NCI-H1694 treated with DMSO at 0.1 percent for 48 hours (cell line): ENCODE measurements at places on chromosomes 6 and 20.

- DNase-seq, result no peak
These were observed 42.6 kb downstream of the DSTN start for GRCh38 chr20:17612287-17612991.

DNA sequence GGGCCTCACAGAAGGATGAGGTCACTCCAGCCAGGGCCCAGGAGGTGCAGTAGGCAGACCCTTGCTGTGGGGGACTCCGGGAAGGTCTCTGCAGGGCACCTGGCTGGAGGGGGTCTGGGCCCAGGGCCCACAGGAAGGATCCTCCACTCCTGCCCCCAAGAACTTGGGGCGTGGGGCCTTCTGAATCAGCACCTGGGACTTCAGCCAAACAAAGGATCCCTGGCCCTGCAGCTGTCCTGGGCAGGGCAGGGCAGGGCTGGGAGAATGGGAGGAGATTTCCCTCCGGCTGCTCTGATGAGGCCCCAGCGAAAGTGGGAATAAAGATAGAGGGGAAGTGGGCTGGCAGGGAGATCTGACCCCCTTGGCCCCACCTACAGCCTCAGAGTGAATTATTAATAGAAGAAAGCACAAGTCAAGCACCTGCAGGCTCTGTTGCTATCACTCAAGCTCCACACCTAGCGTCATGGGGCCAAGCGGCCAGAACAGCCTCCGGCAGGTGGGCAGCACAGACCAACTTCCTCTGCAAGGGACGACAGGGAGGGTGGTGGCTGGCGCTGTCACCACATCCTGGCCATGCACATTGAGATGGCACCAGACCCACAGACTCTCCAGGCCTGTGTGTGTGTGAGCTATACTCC is 61.6 kb upstream of the MRPS10 start:
- no peak for DNase-seq

DNA sequence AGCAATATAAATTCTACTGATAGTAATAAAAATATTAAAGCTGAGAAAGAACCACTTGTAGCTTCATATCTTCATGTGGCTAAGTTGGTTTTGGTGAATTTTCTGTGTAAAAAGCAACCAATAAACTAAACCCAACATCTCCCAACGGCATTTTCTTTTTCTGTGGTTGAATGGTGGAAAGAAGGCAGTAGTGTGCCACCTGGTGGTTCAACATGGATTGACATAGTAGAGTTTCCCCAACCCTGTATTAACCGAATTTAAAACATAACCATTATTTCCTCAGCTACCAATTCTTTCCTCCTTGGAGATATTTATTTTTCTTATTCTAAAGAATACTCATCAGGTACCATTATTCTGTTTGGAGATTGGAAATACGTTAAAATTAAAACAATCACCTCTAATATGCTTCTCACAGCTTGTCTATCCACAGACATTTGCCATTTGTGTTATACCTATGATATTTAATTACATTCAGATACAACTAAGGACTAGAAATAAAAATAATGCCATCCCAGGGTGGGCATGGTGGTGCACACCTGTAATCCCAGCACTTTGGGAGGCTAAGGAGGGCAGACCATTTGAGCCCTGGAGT is 117.1 kb upstream of the EEF1E1 start:
- peak; percentile 37 for DNase-seq

DNA sequence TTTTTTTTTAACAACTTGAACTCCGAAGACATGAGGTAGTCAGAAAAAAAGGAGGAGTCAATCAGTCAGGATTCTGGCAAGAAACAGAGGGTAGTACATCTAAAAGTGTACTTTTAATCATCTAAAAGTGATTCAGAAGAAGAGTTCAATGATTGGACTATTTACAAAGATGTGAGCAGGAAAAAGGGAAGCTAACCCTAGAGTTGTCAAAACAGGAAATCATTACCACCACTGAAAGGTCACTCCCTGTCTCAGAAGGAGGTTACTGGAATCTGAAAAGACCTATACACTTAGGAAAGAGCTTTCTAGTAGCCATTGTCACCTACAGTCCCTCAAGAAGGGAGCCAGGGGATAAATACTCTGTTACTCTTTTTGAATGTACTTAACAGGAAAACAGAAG is 16.7 kb upstream of the LMBRD1 start:
- DNase-seq, result no peak

- DNase-seq, result no peak
These were observed 102.2 kb downstream of the DCDC2 start for GRCh38 chr6:24255676-24256075.

DNA sequence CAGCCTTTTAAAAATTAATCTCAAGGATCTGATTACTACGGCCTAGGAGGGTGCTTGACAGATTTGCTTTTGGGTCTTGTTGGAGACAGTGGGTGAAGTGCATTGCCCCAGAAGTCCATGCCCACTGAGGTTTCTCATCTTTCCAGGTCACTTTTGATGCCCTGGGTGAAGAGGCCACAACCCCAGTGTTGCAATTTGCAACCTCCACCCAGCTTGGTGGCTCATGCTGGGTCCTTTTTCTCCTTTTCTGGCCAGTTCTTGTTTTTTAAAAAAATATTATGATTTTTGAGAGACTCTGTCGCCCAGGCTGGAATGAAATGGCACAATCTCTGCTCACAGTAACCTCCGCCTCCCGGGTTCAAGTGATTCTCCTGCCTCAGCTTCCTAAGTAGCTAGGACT is 9.4 kb downstream of the STX11 start:
- DNase-seq, result no peak

GRCh38 chr20:329851-330232 is 4.5 kb downstream of the SOX12 start:
- DNase-seq, result no peak

DNA sequence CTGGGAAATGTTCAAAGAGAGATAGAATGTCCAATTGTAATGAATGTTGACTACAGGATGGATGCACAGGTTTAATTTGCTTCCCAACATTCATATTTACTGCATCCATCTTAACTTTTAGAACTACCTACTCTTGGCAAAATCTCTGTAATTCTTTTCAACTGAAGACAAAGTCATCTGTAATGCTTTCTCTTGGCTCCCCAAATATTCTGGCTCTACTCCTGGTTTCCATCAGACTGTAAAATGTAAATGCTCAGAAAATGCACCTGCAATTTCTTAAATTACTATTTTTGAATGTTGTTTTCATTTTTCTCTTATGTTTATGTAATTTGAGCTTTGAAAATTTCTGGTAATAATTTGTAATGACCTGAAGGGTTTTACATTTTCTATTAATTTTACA is 480.8 kb upstream of the IMPG1 start:
- no peak for DNase-seq

DNA sequence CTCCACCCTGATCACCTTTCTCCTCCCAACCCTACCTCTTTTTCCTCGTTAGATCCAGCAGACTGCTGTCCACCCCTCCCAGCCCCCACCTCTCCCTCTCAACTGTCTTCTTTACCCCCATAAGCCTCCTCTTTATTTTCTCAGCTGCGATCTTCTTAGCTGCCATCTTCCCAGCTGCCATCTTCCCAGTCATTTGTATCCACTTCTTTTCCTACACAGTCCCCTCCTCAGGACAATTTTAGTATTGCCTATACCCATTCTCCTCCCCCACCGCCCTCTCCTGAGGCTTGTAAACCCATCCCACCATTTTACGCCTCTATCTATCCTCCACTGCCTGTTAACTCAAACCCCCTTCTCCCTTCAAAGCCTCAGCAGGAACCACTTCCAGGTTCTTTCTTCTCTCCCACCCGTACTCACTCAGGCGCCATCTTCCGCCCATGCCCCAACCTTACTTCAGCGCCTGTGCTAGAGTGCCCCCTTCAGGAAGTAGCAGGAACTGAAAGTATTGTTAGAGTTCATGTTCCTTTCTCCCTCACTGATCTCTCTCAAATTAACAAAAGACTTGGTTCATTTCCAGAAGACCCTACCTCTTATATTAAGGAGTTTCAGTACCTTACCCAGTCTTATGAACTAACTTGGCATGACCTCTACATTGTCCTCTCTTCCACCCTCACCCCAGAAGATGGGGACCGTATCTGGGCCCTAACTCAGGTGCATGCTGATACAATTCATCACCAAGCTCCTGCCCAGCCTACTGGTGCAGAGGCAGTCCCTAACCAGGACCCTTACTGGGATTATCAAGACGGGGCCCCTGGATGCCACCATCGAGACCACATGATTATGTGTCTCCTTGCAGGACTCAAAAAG is 236.0 kb downstream of the ADGRG6 start:
- peak; percentile 14 for DNase-seq

DNA sequence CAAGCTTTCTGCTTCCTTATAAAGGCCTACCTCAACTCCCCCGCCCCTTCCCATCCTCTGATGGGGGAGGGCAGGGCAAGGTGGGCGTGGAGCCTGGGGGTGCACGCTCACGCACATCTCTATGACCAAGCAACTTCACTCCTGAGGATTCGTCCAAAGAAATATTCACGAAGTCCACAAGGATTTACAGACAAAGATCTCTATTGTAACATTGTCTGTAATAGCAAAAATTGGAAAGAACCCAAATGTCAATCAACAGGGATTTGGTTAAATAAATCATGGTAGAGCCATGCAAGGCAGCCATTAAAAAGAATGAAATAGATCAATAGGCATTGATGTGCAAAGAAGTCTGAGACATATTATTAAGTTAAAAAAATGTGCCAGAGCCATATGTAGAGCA is 130.4 kb upstream of the AFDN start:
- DNase-seq, result peak; percentile 22

DNA sequence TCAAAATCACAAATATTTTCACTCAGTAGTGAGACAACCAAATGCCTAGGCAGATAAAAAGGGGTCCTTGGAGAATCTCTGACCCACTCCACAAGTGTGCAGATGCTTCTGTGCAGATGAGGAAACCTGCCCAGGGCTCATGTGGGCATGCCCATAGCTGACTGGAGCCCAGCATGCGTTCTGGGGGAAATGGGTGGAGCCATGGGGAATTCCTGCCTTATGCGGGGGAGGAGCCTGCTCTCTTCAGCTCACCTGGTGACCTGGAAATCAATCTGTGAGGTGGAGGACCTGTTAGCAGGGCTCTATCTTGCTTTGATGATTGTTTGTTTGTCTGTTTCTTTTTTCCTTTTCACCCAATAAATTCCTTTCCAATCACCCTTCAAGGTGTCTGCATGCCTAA is 23.4 kb upstream of the PLN start:
- DNase-seq, result no peak

- DNase-seq, result peak; percentile 63
These were observed 36.1 kb downstream of the PSMB1 start for GRCh38 chr6:170516783-170517616.

- DNase-seq, result no peak
These were observed 46.0 kb upstream of the NXT1 start for GRCh38 chr20:23304616-23305015.

DNA sequence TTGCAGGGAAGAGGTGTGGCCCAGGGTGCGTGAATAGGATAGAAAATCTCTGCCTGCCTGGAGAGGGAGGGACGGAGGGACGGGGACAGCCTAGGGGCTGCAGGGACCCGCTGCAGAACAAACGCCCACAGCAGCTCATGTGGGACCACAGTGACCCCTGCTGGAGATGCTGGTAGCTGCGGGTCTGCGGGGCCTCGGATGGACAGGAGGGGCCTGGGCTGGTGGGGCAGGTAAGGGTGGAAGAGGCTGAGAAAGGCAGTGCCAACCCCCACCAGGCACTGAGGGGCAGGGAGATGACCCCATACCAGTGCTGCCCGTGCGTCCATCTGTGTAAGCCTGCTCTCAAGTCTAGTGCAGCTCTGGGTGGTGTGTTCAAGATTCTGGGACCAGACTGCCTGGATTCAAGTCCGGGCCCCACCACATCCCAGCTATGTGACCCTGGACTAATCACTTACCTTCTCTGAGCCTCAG is 39.4 kb downstream of the KIAA1755 start:
- peak; percentile 24 for DNase-seq

GRCh38 chr20:17960927-17961586 is 7.5 kb downstream of the SNX5 start:
- DNase-seq, result no peak

DNA sequence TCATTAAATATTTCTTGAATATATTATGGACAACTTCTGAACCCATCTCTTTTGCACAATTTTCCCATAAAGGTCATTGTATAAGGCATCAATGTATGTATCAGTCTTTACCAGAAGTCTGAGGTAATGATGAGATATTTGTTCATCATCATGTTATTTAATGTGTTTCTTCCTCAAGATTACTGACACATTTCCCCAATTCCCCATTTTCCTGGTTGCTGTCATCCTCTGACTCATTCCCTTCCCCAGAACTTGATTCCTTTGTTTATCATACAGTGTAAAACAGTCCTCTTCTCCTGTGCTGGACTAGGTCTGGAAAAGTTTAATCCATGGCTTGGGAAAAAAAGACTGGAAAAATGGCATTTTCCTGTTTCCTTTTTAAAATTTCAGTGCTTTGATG is 107.9 kb upstream of the FLRT3 start:
- no peak for DNase-seq

DNA sequence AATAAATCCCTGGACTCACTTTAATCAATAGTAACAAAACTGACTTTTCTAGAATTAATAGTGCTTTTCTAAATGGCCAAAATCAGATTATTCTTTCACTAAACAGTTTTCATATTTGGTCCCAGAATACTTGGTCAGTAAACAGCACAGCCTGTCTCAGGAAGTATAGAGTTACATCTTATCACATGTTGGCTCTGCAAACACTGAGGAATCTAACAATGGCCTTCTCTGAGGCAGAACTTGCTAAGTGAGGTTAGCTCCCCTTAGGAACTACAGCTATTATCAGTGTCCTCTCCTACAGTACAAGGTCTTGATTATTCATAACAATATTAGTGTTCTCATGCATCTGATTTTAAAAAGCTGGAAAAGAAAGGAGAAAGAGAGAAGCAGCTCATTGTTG is 1622.8 kb downstream of the HACE1 start:
- no peak for DNase-seq

GRCh38 chr20:43140726-43141125 is 49.0 kb downstream of the PTPRT start:
- DNase-seq, result no peak

DNA sequence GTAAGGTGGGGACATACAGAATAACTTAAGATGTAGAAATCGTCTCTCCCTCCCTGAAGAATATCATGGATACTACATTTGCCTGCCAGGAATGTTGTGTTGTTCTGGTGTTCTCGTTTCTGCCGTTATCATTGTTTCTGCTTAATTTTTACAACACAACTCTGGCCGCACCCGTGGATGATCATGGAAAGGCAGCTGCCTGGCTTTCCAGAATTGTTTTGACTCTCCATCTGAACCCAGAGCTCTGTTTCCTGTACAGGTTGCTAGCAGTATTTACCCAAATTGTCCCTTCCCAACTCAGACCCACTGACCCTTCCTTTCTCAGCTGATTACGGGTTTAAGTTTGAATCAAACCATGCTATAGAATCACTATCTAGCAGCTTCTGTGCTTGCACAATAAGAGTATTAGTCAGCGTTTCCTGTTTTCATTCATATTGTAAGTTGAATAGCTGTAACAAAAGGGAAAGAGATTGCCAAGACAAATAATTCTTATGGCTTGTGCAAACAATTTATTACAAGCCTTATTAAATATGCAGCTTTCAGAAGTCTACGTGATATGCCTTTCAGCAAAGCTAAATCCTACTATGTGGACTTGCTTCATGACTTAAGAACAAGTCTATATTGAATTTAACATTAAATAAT is 139.0 kb downstream of the MTHFD1L start:
- no peak for DNase-seq

GRCh38 chr6:43427406-43428111 is at the start of gene ABCC10:
Gene ABCC10, plus strand, starts transcription at chr6:43427541. Its CDS starts 438 bp downstream, at chr6:43427979.
- peak; percentile 96 for DNase-seq
